ENCODE measurements at places on chromosomes 7 and 10. TPM values are rescaled to one million over a fixed set of nuclear protein-coding genes. Genes with fewer than 3 reads are reported as not detected.

C10orf90 gene
- not detected for total RNA-seq

SEMA3A gene
- total RNA-seq, result 105 TPM

TRIM50 gene
- not detected for total RNA-seq

SAMD9L gene
- total RNA-seq, result 8.0 TPM

PALD1 gene
- 177 TPM for total RNA-seq

ADRB1 gene
- 7.2 TPM for total RNA-seq

LHFPL3 gene
- total RNA-seq, result not detected

NEUROG3 gene
- not detected for total RNA-seq

PILRA gene
- not detected for total RNA-seq

ATRNL1 gene
- 0.77 TPM for total RNA-seq

C10orf67 gene
- not detected for total RNA-seq

SLC25A13 gene
- total RNA-seq, result 21.6 TPM

IKZF1 gene
- total RNA-seq, result 0.38 TPM

OPALIN gene
- total RNA-seq, result not detected

HOXA10 gene
- total RNA-seq, result 2.3 TPM

ATP5F1C gene
- 265 TPM for total RNA-seq

CHST15 gene
- 72.9 TPM for total RNA-seq

NPSR1 gene
- total RNA-seq, result not detected

SLC29A4 gene
- 2.1 TPM for total RNA-seq

R3HCC1L gene
- total RNA-seq, result 8.1 TPM

KCNH2 gene
- total RNA-seq, result 0.13 TPM

NEUROD6 gene
- total RNA-seq, result not detected

SFRP4 gene
- not detected for total RNA-seq

FFAR4 gene
- total RNA-seq, result not detected

CDHR3 gene
- 1.3 TPM for total RNA-seq

WDFY4 gene
- 0.25 TPM for total RNA-seq

OR2A12 gene
- not detected for total RNA-seq

GFRA1 gene
- total RNA-seq, result 12.0 TPM

WBP1L gene
- total RNA-seq, result 81.3 TPM

TBX20 gene
- 0.13 TPM for total RNA-seq

CPSF4 gene
- 22.0 TPM for total RNA-seq

TUBGCP2 gene
- total RNA-seq, result 29.5 TPM

TMEM178B gene
- under 0.01 TPM for total RNA-seq

ADRA2A gene
- not detected for total RNA-seq

EDRF1 gene
- total RNA-seq, result 13.9 TPM

AKR1C2 gene
- total RNA-seq, result 22.7 TPM

CPN1 gene
- total RNA-seq, result not detected

MUC3A gene
- total RNA-seq, result 0.13 TPM

MRLN gene
- total RNA-seq, result not detected

GRB10 gene
- total RNA-seq, result 98.5 TPM

GDF2 gene
- total RNA-seq, result not detected

RGR gene
- not detected for total RNA-seq

PLAU gene
- 11.8 TPM for total RNA-seq

ATOH7 gene
- total RNA-seq, result not detected

AEBP1 gene
- 9.1 TPM for total RNA-seq

KIN gene
- total RNA-seq, result 2.9 TPM

NXPH1 gene
- total RNA-seq, result not detected

PRSS1 gene
- not detected for total RNA-seq

RAPGEF5 gene
- 171 TPM for total RNA-seq

CFAP43 gene
- under 0.01 TPM for total RNA-seq

RELN gene
- total RNA-seq, result 413 TPM

LIPJ gene
- not detected for total RNA-seq
